Esophagus squamous epithelium (tissue), 5 donors: ENCODE measurements at places on chromosomes 1 and 21.

DNA sequence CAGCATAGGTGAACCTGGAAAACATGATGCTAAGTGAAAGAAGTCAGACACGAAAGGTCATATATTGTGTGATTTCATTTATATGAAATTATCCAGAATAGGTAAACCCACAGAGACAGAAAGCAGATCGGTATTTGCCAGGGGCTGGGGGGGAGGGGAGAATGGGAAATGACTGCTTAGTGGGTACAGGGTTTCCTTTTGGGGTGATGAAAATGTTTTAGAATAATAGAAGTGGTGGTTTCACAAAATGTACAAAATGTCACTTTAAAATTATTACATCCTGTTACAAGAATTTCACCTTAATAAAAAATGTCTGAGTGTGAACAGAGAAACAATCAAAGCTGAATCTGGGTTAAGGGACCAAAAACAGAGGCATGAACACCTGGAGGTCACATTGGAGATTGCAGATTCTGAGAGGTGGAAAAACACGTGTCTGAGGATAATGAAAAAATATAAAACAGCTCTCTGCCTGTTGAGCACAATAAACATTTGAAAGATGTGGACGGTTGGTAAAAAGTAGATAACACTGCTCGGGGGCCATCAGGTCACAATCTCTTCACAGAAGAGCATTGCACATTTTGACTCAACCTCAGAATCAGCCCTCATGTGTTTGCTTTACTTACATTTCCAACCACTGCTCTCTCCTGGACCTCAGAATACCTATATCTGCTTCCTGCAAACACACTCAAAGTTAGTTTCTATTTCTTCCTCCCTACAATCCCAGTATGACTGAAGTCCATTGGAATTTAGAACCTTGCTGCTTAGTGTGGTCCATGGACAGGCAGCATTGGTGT is 3.2 kb downstream of the SLAMF6 start:
- DNase-seq = no peak

DNA sequence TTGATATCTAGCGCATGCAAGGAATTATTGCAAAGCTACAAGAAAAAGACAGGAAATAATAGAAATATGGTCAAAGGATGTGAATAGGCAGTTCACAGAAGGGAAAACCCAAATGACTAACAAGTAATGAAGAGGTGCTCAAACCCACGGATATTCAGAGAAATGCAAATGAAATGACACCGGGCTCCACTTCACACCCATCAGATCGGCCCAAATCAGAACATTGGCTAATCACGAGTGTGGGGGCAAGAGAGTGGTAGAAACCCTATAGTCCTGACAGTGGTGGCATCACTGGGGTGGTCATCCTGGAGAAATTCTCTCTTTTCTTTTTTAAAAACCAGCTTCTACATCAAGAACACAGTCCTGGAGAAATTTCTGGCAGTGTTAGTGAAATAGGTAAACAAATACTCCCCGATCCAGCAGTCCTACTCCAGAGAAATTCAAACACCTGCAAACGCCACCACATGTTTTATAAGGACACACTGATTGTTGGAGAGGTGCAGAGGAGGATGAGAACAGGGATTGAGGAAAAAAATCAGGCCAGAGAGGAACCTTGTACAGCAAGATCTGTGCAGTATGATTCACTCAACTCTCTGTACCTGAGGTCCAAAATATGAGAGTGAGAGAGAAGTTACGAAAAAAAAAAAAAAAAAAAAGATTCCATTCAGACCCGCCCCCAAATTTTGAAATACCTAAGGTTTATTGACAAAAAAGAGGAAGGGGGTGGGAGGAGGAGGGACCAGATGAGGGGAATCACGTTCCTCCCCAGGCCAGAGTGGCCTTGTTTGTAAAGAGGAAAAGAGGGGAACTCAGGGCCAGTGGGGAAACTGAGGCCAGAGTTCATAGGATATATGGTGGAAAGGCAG is 9.2 kb upstream of the TNFRSF1B start:
- no peak for DNase-seq

- DNase-seq = no peak
Observed at GRCh38 chr1:234976861-234977680, 151.6 kb downstream of the TOMM20 start.

DNA sequence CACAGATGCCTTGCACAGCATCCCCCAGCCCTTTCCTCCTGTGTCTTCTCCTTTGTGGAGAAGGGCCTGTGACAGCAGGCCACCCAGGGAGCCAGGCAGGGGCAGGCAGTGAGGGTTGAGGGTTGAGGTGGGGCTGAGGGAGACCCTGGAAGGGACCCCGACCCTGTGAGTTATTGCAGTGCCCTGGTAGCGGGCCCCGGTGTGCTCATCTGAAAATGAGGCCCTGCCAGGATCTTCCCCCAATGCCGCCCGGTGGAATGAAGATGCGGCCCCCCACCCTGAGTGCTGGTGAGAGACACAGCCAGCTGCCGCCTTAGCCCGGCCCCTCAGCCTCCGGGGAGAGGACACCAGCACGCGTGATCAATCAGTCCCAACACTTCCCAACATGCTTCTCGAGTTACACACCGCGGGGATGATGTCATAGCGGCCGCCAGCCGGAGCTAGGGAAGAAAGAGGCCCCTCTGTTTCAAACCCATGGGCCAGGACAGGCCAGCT is 36.2 kb upstream of the ACTRT2 start:
- no peak for DNase-seq

GRCh38 chr1:248918131-248918530 is 12.1 kb downstream of the PGBD2 start:
- DNase-seq = no peak

DNA sequence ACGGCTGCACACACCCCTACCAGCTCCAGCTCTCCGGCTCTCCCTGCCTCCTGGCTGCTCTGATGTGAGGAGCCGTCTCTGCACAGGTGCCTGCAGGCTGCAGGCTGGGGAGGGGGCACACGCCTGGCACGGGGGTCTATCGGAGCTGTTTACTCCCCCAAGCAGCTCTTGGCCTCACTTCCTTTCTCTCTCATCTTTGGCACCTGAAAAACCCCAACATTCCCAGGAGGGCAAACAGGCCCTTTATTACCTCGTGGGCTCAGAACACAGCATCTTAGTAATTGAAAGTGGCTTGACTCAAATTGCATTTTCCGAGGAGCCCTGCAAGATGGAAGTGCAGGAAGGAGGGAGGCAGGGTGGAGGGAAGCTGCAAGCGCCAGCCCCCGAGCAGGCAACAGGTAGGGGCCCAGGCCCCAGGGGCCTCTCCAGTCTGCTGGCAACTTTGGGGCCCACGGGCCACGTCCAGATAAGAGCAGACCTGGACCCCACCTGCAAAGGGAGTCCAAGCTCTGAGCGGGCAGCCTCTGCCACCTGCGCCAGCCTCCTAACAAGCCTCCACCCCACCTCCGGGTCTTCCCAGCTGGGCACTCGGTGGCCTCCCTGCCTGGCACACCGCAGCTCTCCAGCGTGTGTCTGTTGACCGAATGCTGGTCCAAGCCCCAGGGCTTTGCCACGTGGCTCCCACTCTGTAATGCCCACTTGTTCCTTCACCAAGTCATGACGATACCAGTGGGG is 263.6 kb upstream of the VAMP3 start:
- no peak for DNase-seq

- DNase-seq = no peak
Observed at GRCh38 chr1:39886757-39887231, 3.5 kb upstream of the TRIT1 start.

GRCh38 chr1:207346513-207346912 is 25.0 kb downstream of the CD55 start:
- DNase-seq = no peak

DNA sequence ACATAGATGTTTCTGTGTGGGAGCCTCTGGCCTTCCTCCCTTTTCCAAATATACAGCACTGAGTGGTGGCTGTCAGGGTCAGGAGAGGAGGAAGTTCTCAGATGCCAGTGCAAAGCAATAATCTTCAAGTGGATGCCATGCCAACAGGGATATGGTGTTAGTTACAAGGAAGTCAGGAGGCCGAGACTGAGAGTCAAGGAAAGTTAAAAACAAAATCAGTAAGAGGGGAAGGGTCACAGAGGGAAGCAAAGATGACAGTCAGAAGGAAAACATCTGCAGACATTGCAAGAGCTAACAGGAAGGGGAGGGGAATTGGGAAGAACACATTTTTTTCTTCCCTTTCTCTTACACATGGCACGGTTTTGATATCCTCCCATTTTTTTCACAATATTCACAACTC is 691.4 kb downstream of the ADGRL2 start:
- no peak for DNase-seq
